ENCODE measurements at places on chromosomes 2 and 18.

GRCh38 chr2:111225856-111226255 is 105.1 kb downstream of the BCL2L11 start:
- DNase-seq = no peak

GRCh38 chr18:22370414-22370813 is 47.3 kb downstream of the CTAGE1 start:
- no peak for DNase-seq

- DNase-seq = no peak
These were observed 94.8 kb upstream of the ZNF516 start for GRCh38 chr18:76589866-76590265.

DNA sequence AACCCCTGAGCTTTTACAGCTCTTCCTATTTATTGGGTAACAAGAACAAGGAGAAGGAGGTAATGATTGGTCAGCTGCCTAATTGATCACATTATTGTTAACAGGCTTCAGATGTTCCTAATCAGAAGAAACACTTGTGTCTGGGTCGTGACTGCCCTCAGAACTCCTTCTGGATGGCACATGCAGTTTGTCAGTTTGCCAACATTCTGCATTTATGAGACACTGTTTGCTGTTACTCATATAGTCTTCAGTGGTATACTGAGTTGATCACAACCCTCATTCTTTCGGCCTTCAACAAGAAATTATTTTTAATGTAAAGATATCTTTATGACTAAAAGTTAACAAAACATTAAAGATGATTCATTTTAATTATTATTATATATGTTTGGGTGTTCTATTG is 95.7 kb upstream of the DOCK10 start:
- no peak for DNase-seq

DNA sequence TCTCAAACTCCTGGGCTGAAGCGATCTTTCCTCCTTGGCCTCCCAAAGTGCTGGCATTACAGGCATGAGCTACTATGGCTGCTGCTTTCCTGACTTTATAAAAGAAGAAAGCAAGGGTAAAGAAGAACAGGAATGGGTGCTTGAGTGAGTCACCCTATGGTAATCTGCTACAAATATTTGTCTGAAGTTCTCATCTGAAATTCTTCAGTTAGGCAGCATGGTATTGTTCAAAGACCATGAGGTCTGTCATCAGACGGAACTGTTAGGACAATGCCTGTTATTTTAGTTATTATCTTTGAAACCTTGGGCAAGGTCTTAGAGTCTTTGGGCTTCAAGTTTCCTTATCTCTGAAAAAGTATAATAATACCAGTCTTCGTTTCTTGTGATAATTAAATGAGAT is 695.8 kb downstream of the RNF144A start:
- DNase-seq = no peak

GRCh38 chr2:153551698-153552097 is 73.1 kb upstream of the RPRM start:
- DNase-seq = no peak

DNA sequence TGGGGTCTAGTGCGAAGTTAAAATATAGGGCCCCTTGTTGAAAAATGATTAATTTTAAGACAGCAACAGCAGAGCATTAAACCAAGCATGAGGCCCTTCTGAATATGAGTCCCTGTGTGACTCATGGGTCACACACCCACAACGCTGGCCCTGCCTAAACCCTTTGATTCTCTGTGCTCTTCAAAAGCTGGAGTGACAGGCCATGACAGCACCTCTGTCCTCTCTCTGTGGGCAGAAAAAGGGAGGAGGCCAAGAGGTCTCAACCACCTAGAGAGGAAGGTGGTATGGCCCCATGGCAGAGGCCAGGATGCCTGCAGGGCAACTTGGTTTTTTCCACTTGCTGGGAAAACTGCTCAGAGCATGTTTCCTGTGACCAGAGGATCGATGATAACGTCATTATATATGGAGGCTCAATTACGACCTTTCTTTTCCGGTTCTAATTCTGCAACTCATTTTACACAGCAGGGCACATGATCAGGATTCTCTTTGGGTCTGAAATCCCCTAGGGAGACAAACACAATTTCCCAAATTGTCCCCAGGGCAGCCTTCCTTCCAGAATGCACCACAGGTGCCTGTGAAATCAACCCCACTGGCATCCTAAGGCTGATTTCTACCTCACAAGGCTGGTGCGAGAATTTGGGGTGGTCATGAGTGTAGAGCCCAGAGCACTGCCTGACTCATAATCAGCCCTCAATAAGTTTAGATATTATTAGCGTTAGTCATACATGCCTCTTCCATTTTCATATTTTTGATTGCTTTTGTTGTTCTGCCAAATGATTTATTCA is 102.0 kb upstream of the PPP1CB start:
- DNase-seq = peak; percentile 62

GRCh38 chr2:108916796-108917421 is 72.1 kb downstream of the EDAR start:
- no peak for DNase-seq

- DNase-seq = no peak
These were observed 23.6 kb downstream of the SP100 start for GRCh38 chr2:230439590-230439989.

DNA sequence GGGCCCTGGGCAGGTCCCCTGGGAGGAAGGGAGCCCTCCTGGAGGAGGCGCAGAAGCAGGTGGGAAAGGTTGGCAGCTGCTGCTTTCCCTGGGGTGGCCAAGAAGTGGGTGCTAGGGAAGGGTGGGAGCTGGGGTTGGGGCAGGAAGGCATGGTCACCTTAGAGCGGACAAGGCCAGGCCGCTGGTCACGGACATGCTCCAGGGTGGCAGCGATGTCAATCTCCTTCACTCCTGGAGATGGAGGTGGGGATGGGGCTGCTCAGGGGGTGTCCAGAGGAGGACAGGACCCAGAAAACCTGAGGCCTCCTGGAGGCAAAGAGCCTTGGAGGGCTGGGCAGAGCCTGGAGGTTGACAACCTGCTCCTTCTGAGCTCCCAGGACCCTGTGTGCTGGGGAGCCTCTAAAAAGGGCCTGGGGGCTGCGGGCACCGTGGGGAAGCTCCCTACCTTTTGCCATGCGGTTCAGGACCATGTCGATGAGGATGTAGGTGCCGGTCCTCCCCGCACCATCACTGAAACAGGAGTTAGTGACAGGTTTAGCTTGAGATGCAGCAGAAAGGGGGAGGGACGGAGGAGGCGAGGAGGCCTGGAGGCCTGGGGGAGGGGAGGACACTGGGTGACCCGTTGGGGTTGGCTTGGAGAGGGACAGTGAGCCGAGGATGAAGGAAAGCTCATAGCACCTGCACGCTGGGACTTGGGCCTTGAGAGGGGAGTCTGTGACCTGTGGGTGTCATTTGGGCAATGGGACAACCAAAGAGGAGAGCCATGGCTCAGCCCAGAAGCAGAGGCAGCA is 11.4 kb downstream of the DNAJB2 start:
- no peak for DNase-seq

- no peak for DNase-seq
These were observed 130.9 kb upstream of the CAVIN2 start for GRCh38 chr2:191977754-191978153.

DNA sequence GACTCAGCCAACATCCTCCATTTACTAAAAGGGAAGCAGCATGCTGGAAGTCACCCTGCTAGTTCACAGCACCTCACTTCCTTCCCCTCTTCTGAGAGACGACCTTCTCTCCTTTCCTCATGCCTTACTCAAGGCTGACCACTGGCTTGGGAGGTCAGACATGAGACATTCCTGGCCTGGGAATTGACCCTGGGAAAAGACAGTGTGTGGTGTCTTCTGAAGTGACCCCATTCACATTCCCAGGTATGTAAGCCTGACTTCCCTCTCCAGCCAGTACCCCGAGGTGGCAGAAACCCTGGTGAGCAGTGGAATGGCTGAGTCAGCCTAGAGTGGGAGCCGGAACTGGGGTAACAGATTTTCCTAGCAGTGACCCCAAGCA is 92.4 kb downstream of the PLB1 start:
- no peak for DNase-seq

- DNase-seq = no peak
These were observed 364.8 kb upstream of the MEIS1 start for GRCh38 chr2:66069937-66070720.

DNA sequence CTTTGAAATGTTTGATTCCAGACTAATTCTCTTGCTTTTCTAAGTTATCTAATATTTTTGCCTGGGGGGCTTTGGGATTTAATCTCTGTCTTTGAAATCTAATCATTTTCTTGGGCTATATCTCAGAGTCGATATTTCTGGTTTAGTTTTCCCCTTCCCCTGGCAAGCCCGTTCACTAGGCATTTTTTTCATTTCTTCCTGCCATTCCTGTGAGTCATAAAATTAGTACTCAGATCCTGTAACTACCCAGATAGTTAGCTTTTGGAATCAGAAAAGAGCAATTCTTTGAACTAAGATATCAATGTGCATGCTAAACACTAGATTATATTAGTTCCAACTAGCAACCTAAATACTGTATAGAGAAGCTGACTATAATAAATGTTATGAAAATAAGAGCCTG is 29.4 kb upstream of the RNF149 start:
- no peak for DNase-seq

DNA sequence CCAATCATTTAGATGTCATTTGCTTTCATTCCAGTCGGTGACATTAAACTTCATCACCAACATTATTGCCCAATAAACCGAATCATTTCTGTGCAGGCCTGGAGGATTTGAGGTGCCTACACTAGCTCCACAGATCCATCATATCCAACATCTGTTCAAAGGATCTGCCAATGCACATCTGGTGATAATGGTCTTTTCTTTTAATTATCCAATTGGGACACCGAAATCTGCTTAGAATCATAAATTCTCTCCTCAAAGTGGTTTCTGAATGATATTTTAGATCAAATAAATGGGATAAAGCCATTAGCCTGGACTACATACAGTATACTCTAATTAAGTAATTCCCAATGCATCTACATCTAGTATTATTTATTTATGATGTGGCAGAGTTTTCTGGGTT is 85.6 kb downstream of the ABCA12 start:
- no peak for DNase-seq

GRCh38 chr2:165818920-165819319 is 24.9 kb upstream of the GALNT3 start:
- no peak for DNase-seq

Measured in activated naive CD4-positive, alpha-beta T cell treated with Interleukin-2 at 50 U/mL for 16 hours (primary cell).